ENCODE measurements at places on chromosomes 2 and 18.

GRCh38 chr2:27174638-27175037 is 25.8 kb downstream of the TCF23 start:
- no peak for DNase-seq

- DNase-seq = no peak
These were observed 456.5 kb downstream of the METTL4 start for GRCh38 chr18:2114765-2115164.

DNA sequence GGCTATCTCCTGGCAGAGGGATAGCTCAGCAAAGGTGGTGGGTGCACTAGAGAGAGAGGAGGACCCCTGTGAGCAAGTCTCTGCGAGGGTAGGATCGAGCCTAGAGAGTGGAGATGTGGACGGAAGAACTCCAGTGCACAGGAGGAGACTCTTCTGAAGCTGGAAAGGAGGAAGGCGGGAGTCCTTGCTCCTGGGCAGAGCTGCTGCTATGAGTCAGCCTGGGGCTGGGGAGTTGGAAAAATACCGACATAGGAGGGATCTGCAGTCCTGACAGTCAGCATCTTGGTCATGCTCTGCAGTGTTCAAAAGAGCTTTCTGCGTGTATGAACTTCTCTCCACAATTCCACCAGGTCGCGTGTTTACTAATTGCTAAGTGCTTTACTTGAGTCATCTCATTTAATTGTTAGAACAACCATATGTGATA is 233.8 kb downstream of the LDLRAD4 start:
- peak; percentile 17 for DNase-seq

DNA sequence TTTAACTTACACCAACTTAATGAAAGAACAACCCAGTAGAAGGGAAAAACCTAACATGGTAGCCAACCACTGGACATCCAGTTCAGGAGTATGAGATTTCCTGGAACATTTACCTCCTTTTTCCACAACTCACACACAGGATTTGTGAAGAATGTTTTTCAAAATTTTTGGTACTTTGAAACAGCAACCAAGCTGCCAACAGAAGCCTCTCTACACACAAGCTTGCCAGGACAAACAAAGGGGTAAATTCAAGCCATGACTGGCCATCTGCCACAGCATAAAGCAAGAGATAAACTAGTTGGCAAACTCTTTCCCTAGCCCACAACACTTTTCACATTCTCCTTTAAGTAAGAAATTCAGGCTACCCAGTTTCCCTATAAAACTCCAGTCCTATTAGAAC is 21.4 kb downstream of the MGAT4A start:
- peak; percentile 1 for DNase-seq

DNA sequence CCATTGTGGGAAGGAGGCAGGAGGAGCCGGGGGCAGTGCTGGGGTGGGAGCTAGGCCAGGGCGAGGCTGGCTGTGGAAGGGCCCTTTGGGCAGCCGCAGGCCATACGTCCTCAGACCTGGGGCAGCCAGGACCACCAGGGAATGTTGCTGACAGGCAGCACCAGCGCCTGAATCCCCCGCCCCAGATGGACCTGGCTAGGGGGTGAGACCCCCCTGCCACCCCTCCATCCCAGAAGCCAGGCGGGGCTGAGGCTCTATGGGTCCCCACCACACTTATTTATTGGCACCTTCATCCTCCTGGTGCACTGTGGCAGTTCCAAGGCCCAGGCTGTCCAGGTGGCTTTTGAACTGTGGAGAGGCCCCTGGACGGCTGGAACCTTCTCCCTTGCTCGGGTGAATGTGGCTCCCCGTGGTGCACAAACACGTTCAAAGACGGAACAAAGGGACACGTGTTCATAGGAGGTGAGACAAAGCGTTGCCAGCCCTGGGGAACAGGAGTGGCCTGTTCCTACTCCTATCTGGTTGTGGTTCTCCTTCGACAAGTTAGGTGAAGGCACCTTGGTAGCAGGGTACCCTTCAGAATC is 35.1 kb downstream of the RAMP1 start:
- no peak for DNase-seq

DNA sequence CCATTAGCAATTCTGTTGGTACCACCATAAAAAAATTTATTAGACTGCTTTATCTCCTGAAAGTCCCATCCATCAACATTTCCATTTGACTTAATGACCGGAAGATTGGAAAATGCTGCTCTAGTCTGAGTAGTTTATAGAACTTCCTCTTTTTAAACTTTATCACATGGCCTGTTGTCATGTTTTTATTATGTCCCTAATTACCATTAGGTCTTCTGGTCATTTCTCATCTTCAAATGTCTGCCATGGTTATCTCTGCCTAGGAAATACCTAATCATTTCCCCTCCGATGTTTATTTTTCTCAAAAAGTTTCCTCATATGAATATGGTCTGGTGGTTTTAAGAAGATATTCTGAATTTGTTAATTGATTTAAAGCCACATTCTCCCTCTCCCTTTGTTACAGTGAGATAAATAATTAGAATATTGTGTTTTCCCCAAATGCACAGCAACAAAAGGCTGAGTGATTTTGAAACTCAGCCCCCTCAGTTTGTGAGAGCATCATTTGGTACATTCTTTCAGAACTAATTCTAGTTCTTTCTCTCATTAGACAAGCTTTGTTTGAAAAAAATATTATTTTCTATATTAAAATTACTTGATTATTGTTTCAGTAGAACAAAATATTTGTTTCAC is 317.1 kb upstream of the ST6GAL2 start:
- no peak for DNase-seq

GRCh38 chr2:26668041-26668440 is 24.5 kb upstream of the KCNK3 start:
- no peak for DNase-seq

DNA sequence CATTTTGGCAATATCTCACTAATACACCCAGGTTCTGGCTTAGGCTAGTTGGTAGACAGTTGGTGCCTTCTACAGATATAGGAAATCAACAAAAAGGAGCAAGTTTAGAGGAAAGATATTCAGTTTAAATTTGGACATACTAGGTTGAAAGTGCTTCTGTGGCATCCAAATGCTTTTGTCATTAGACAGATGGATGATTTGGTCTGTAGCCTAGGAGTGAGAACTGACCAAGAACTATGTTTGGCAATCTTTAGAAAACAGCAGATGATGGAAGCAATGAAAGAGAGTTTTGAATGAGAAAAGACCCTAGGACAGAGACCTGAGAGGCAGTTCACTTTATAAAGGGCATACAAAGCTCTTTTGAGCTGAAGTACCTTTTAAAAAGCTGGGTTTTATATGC is 201.3 kb upstream of the FSHR start:
- no peak for DNase-seq

DNA sequence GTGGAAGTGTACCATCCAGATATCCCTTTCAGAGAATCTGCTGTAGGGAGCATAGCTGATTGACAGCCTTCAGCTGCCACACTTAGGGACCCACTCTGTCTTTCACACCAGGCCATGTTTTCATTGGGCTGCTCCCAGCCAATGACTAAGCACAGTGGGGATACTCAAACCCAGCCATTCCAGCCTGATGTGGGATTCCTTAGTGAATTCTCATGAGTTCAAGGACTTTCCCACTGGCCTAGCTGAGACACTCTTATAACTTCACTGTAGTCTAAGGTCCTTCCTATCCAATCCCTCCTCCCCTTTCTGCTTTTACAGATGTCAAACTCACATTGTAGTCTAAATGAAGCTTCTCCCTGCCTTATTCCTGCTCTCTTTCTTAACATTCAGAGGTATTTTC is 201.2 kb downstream of the PIK3C3 start:
- DNase-seq = no peak

DNA sequence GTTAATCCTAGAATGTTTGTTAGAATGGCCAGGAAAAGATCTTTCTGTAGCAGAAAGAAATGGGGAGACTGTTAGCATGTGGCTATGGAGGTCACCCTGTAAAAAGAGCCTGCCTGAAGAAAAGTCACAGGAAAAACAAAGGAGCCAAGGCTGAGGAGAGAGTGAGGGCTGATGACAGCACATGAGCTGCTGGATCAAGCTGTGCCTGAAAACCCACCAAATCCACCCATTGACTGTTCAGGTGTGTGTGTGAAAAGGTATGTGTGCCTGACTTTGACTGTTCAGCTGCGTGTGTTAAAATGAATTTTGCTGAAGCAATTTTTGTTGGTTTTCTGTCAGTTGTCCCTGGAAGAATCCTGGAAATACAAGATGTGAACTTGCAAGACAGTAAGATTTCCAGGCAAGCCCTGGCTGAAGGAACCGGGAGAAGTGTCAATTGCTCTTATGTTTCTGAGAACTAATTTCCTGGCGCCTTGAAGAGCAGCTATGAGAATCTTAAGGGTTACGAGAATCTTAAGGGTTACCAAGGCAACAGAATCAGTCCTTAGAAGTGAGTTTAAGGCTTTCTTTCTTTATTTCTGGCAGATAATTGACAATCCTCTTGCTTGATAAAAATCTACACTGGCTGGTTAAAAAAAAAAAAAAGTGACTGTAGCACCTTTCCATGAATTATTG is 73.0 kb upstream of the LGALSL start:
- no peak for DNase-seq

GRCh38 chr18:32847691-32848090 is 74.9 kb upstream of the KLHL14 start:
- DNase-seq = no peak

GRCh38 chr18:8286303-8286702 is 322.9 kb upstream of the RAB12 start:
- DNase-seq = no peak

DNA sequence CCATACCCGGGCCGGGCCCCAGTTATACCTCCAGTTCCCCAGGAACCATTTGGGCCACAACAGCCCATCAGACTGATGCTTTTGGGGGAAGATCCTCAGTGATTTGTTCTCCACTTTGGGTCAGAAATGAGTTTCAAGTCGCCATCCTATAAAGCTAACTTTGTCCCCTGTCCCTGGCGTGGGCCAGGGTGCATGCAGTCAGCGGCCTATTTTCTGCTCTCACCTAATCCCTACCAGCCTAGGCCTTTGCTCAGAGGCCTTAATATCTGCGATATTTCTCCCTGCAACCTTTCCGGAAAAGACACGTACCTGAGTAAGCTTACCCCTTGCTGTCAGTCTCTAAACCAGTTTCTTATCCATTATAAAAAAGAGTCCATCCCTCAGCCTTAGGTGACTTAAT is 7.2 kb downstream of the DNMT3A start:
- no peak for DNase-seq

DNA sequence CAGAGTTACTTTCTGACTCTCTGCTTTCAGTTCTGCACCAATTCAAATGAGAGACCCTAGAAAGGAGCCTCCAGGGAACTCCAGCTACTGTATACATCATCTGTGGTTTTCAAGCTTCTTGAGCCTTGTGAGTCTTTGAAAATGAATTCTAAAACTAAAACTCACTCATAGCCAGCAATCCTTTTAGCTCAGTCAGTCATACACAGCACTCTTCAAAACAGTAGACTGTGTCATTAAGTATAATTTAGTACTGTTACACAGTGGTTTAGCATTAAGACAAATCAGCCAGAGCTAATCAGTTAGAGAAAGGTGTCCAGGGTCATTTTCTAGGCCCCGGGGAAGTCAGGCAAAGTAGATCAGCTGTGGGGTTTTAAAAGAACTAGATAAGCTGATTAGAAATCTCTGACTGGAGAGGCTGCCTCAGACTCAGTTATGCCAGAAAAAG is 322.1 kb upstream of the THUMPD2 start:
- DNase-seq = no peak

DNA sequence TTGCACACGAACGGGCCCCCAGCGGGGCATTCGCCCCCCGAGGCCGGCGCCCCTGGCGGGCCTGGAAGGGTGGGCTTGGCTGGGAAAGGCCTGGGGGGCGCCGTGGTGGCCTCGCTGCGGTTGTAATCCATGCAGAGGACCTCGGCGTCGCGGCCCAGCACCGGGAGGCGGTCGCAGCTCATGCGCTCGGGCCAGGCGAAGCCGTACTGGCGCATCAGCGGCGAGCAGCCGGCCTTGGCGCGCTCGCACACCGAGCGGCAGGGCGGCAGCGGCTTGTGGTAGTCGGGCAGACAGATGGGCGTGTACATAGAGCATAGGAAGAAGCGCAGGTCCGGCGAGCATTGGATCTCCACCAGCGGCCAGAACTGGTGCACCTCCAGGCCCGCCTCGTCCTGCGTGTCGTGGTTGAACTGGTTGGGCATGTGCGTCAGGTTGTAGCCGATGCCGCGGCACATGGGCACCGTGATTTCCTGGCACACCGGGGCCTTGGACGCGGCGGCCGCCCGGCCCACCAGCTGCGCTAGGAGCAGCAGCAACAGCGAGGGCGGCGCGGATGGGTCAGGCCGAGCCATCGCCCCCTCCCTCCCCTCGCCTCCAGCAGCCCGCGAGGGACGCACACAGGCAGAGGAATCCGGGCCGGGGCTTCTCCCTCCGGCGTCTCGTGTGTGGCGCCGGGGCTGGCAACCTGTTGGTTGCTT is 1.4 kb downstream of the FZD5 start:
- no peak for DNase-seq

GRCh38 chr2:69933839-69934613 is 19.1 kb downstream of the MXD1 start:
- DNase-seq = peak; percentile 38

DNA sequence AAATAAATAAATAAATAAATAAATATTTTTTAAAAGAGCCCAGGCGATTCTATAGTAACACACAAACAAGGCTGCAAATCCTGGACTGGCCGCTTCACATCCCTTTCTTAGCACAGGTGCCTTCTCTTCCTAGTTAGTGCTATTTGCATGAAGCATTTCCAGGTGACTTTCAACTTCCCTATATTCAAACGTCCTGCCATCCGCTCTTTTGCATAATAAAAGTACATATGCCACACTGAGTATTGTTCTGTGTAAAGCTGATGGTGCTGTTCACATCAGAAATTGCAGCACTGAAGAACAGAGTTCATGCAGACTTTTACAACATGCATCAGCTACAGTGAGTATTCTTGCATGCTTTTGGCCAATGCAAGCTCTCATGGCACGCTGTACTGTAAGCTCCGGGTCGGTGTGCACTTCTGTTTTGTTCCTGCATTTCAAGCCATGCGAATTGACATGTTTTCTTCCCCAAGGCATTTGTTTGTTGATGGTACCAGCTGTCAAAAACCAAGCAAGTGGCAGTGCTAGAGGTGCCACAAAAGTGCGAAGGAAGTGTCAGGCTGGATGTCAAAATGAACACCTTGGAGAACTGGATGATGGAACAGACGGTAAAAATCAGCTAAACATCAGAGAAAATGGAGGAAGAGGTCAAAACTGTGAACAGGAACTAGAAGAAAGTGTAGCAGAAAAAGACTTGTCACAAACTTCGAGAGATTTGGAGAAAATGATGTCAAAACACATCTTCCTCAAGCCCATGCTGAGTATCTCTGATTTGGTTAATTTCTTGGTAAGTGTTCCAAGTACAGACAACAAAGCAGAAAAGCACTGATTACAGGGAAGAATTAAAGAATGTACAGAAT is 25.5 kb upstream of the CEP68 start:
- no peak for DNase-seq

DNA sequence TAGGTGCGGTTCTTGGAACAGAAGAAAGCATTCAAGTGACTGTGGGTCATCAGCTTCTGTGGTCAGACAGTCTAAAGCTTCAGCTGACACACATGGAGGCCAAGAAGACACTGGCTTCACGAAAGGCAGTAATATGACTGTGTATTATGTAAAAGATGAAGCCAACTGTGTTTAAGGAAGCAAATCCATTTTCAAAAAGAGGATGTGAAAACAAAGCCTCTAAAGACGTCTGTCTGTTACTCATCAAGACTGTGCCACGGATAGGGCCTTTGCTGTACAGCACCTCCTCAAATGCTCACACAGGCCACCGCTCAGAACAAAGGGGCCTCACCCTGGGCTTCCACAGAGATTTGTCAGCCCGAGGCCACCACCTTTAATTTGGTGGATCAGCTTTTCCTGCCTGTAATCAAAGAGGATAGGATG is 21.1 kb upstream of the TMEM163 start:
- DNase-seq = no peak

GRCh38 chr2:71814885-71815284 is 332.8 kb downstream of the CYP26B1 start:
- no peak for DNase-seq

Data from fibroblast of the conjunctiva (primary cell).